ENCODE measurements at places on chromosomes 1 and 21. TPM values are rescaled to one million over a fixed set of nuclear protein-coding genes. Genes with fewer than 3 reads are reported as not detected.

DNA sequence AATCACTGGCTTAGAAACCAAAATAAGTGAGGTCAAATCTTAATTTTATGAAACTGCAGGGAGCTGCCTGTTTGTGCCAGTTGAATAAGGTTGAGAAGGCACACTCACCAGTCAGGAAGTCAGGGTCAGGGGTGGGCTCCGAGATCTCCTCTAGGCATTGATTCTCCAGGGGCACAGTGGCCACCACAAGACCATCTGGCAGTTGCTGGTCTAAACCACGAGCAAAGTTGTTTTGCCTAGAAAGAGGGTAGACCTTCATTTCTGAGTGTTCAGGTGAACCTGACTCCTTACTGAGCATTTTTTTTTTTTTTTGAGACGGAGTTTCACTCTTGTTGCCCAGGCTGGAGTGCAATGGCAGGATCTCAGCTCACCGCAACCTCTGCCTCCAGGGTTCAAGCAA, 220.7 kb downstream of the ASTN1 start:
- no peak for DNase-seq

- DNase-seq = no peak
Observed at GRCh38 chr1:174916846-174917245, 82.9 kb upstream of the CACYBP start.

Gene ISG20L2
- total RNA-seq = 37.1 TPM

- peak; percentile 75 for DNase-seq
Observed at GRCh38 chr1:32989160-32990050, 24.8 kb upstream of the RNF19B start.

DNA sequence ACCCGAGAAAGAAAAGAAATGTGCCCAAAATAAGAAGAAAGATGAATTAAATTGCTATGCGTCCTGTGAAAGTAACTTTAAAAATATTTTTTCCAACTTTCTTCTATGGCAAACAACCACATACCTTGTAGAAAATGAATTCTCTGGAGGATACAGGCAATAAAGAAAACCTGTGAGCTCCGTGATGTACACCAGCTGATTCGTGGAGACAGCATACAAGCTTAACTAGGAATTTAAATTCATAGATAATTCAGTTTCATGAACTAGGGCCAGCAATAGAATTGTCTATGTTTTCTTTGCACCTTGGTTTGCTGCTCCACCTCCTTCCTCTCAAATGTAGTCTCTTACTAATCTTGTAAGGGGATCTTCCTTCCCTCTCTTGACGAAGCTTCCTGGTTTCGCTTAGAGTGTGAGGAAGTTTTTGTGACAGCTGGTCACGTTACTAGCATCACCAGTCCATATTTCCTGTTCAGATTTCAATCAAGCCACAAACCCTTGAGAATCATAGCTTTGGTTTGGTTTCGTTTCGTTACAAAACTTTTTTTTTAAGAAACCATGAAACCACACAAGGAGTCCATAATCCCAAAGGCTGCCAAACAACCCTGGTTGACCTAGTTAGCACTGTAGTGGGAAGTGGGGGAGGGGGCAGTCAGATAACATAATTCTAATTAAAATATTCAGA, 35.8 kb downstream of the GREM2 start:
- peak; percentile 4 for DNase-seq

GRCh38 chr1:8031176-8031785, 5.2 kb upstream of the ERRFI1 start:
- DNase-seq = no peak

GRCh38 chr1:186659890-186660341, 20.3 kb downstream of the PTGS2 start:
- DNase-seq = no peak

DNA sequence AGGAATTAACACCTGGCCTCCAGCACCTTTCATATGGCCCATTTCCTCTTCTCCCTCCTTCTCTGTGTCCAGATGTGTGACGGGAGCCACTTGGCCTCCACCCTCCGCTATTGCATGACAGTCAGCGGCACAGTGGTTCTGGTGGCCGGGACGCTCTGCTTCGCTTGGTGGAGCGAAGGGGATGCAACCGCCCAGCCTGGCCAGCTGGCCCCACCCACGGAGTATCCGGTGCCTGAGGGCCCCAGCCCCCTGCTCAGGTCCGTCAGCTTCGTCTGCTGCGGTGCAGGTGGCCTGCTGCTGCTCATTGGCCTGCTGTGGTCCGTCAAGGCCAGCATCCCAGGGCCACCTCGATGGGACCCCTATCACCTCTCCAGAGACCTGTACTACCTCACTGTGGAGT, 5.6 kb downstream of the TMEM61 start:
- no peak for DNase-seq

Gene FAM163A
- total RNA-seq = not detected

DNA sequence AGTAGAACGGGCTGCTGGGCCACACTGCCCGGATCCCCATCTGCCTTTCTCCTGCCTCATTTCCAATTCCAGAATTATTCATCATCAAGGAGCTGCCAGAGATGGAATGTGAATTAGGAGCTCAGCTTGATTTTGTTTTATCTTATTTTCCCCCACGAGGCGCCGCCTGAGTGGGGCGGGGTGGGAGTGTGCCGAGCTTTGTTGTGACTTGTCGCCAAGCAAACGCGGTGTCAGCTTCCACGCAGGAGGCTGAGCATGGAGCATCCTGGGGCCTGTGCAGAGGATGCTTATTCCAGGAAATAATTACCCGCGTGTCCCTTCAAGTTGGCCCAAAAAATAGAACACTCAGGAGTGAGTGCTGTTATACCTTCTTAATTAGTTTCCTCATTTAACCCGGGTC, 91.2 kb downstream of the HMGB4 start:
- no peak for DNase-seq

DNA sequence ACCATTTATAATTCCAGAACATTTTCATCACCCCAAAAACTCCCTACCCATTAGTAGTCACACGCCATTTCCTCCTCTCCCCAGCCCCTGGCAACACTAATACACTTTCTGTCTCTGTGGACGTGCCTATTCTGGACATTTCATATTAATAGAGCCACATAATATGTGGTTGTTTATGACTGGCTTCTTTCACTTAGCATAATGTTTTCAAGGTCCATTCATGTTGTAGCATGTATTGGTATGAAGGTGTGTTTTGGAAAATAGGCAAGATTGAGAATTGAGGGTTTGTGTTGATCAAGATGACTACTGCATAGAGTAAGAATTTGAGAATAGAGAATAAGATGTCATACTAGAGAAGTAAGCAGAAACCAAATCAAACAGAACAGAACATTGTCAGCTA, 67.5 kb downstream of the ZFYVE9 start:
- DNase-seq = no peak

Gene NPPA
- not detected for total RNA-seq
